NCI-H1417 (cell line): ENCODE measurements at places on chromosomes 1 and 21.

DNA sequence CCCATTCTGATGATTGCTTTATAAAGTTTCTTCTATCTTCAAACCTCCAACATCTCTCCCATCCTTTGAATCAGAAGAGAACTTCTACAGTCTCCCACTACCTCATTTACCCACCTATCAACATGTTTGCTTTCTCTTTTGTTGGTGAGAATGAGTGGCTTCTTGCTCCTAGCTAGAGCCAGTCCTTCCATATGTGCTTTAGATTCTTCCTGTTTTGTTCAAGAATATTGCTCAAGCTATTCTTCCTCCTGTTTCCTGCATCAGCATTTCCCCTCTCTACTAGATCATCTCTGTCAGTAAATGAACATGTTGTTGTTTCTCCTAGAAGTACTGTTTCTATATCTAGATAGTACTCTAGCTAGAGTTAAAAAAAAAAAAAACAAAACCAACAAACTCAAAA is 6.3 kb downstream of the ATF6 start:
- no peak for DNase-seq

DNA sequence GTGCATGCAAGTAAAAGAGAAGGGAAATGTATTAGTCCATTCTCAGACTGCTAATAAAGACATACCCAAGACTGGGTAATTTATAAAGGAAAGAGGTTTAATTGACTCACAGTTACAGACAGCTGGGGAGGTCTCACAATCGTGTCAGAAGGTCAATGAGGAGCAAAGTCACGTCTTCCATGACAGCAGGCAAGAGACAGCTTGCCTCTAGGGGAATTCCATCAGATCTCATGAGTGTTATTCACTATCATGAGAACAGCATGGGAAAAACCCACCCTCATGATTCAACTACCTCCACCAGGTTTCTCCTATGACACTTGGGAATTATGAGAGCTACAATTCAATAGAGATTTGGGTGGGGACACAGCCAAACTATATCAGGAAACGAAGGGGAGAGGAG is 8.1 kb downstream of the KRTAP21-3 start:
- DNase-seq = no peak

DNA sequence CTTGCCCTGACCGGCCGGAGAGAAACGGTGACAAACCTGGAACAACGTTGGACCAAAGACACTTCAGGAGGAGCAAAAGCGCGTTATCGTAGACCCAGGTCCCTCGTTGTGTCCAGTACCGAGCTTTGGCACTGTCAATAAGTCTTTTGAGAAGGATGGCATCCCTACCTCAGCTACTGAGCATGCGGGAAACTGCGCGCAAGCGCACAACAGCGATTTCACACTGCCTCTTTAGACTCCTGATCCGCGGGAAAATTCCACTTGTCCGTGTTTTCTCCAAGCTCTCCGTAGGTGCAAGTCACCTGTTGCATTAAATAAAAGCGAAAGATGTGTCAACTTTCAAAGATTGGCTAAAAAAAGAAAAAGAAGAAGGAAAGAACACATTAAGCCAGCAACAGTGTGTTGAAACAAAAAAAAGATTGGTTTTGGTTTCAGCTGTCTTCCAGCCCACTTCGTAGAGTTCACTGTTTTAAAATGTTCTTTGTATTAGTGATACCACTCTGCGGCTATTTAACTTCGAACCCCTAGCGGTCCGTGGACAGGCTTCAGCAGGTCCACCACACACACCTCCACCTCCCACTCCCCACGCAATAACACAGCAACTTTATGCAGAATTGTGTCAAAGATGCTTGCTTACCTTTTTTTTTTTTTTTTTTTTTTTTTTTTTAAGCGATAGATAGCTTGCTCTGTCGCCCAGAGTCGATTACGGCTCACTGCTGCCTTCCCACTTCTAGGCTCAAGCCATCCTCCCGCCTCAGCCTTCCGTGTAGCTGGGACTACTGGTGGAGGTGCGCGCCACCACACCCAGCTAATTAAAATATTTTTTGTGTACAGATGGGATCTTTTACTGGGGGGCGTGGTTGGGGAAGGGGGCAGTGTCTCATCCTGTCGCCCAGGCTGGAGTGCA is at the start of gene BPNT1:
Gene BPNT1, minus strand, starts transcription at position 139 of the 907 bp plus-strand sequence. CDS start 9,942 bp downstream, outside the sequence.
- DNase-seq = peak; percentile 95

- no peak for DNase-seq
These were observed 49.3 kb downstream of the STX6 start for GRCh38 chr1:180973369-180973768.

DNA sequence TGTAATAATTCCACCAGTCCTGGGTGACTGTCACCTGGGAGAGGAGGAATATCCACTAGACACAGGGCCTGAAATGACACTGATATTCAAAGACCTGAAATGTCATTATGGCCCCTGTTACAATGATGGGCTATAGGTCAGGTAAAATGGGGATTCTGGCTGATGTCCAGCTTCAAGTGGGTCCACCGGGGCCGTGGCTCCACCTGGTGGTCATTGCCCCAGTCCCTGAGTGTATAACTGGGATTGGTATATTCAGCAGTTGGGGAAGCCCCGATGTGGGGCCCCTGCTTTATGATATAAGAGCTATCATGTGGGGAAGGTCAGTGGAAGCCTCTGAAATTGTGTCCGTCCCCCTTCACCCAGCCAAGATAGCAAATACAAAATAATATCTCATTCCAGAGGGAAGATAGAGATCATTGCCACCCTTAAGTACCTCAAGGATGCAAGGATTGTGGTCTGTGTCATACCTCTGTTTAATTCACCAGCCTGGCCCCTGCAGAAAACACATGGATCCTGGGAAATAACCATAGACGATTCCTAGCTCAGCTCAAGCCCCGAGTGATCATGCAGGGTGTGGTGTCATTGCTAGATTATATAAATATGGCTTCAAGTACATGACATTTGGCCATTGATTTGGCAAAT is 19.4 kb downstream of the PLEKHO1 start:
- peak; percentile 71 for DNase-seq

- no peak for DNase-seq
These were observed 1181.9 kb upstream of the PRMT6 start for GRCh38 chr1:105874621-105875020.

DNA sequence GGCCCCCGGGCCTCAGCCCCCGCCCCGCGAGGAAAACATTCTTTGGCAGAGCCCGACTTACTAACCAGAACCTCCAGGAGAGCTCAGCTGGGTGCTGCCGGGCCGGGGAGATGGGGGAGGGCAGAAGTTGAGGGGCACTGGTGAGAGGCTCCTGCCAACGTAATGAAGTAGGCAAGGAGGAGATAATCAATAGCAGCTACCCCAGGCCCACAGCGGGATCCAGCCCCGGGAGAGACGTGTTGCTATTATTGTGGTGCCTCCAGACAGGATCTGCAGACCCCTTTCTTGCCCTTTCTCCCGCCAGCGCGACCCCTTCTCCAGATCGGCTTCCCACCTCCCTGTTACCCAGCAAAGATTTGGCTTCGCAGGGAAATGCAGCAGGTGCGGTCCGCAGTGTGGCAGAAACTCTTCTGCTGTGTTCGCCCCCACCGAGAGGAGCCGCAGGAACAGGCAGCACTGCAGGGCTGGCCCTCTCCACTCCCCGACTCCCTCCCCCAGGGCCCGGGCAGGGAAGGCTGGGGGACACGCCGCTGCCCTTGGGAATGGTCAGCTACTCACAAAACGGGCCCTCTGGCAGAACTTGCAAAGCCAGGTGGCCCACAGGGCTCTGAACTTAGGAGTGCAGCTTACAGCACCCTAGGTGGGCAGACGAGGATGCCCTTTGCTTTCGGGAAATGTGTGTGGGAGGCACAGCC is 1.5 kb upstream of the KCNA2 start:
- DNase-seq = peak; percentile 29

- DNase-seq = no peak
These were observed 42.4 kb downstream of the PDC start for GRCh38 chr1:186418503-186418902.

- no peak for DNase-seq
These were observed 4.2 kb downstream of the SLAMF7 start for GRCh38 chr1:160743266-160743665.
